ENCODE measurements at places on chromosomes 12 and 14.

DNA sequence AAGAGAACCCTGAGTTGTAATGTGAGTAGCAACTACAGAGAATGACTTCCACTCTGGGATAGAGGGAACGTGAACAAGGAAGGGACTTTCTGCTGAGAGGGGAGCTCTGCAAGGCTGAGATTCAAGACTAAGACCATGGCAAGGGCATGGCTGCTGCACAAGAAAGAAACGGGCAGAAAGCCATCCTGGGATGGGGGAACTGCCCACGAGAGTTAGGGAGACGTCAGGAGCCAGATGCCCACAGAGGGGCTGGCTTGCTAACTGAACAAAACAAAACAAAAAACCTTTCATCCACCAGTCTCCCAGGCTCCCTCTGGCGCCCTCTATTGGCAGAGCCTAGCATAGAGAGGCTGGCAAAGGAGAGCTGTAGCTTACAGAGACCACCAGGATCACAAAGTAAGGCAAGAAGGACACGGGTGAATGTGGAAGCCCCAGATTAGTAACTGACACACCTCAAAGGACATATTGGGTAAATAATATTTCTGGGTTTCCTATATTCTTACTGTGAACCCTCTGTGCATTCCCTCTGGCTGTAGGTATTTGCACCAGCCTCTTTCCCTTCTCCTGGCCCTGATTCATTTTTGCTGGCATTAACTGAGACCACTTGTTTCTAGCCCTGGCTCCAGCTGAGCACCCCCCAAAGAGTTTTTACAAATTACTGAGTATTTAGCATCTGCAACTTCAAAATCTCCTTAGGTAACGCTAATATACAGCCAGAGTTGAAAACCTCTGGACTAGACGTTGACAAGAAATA lies 338.3 kb downstream of the EMP1 start:
- DNase-seq, result no peak

- DNase-seq, result no peak
Observed at GRCh38 chr12:110813285-110813684, 33.5 kb upstream of the CCDC63 start.

GRCh38 chr12:2020511-2020910 lies 16.3 kb upstream of the DCP1B start:
- no peak for DNase-seq

DNA sequence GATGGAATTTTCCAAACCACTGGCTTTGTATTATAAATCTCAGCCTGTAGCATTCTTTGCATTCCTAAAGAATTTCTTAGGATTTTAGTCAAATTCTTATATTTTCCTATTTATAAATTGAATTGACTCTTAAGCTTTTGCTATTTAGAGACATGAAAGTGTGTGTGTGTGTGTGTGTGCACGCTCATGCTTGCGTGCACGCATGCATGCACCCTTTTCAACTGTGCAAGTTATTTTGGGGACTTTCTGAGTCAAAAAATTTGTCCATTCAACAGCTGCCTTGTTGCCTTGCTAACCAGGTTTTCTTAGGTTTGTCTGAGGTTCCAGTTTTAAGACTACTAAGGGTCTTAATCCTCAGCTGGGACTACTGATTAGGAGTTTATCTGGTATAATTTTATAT lies 42.6 kb downstream of the GPATCH2L start:
- no peak for DNase-seq

DNA sequence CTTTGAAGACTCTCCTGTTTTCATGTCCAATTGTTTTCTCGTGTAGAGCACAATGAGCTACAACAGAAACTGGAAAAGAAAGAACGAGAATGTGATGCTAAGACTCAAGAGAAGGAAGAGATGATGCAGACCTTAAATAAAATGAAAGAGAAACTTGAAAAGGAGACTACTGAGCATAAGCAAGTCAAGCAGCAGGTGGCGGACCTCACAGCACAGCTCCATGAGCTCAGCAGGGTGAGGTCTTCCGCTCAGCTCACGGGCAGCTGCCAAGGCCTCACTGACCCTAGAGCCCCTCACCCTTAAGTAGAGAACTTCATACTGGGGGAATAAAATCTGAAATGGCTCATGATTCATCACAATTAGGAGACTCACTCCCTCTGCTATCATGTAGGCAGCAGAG lies 134.7 kb downstream of the GPR135 start:
- DNase-seq, result no peak

Data from NCI-H2227 treated with DMSO at 0.1 percent for 48 hours (cell line).